Liver (tissue), 10 donors: ENCODE measurements at places on chromosomes 1 and 21. TPM values are rescaled to one million over a fixed set of nuclear protein-coding genes. Genes with fewer than 3 reads are reported as not detected.

- no peak for DNase-seq
Observed at GRCh38 chr1:181086926-181087325, 1.6 kb upstream of the IER5 start.

DNA sequence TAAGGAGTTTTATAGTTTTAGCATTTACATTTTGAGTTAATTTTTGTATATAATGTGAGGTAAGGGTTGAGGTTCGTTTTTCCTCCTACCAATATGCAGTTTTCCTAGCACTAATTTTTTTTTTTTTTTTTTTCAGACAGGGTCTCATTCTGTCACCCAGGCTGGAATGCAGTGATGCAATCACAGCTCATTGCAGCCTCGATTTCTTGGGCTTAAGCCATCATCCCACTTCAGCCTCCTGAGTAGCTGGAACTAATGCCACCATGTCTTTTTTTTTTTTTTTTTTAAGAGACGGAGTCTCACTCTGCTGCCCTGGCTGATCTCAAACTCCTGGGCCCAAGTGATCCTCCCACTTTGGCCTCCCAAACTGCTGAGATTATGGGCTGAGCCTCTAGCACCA lies 2.5 kb upstream of the UBASH3A start:
- no peak for DNase-seq

DNA sequence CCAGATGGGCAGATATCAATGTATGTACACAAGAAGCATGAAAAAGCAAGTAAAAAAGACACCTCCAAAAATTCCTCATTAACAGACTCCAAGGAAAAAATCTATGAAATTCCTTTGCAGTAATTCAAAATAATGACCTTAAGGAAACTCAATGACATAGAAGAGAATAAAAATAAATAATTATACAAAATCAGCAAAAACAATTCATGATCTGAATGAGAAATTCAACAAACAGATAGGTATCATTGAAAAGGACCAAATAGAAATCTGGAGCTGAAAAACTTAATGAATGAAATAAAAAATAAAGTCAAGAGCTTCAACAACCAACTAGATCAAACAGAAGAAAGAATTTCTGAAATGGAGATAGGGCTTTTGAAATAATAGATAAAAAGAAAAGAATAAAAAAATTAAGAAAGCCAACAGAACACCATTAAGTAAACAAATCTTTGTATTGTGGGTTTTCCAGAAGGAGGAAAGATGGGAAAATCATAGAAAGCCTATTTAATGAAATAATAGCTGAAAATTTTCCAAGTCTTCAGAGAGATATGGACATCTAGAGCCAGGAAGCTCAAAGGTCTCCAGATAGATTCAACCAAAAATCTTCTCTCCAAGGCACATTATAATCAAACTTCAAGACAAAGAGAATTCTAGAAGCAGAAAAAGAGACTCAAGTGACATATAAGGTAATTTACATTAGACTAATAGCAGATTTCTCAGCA lies 52.0 kb upstream of the KCNK1 start:
- no peak for DNase-seq

FGR gene
- 7.8 TPM for total RNA-seq

ESRRG gene
- total RNA-seq = 0.17 TPM

SLC35A3 gene
- 35.1 TPM for total RNA-seq
